ENCODE measurements at places on chromosomes 13 and 19. TPM values are rescaled to one million over a fixed set of nuclear protein-coding genes. Genes with fewer than 3 reads are reported as not detected.

The FCAR gene
- not detected for total RNA-seq

The NCR1 gene
- not detected for total RNA-seq

DNA sequence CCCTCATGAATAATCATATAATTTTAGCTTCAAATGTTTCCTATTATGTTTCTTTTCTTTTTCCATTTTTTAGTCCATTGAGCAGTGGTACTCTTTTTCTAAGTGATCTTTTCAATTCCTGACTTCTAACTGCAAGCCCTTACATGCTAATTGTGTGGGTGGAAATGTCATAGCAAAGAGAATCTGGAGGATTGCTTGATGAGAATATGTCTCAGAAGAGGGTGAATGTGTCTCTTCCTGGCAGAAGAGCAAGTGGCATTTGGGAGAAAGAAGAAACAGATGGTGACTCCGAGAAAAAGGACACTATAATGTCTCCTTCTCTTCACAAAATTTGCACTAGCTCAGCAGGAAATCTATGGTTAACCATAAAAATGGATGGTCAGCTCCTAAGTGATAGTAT, 2320.0 kb downstream of the PCDH9 start:
- H3K4me3 ChIP-seq: no peak overlapping the region
- H3K27me3 ChIP-seq: no peaks in the 10 kb centered on the region
- H3K4me1 ChIP-seq: no peaks in the 10 kb centered on the region
- H3K36me3 ChIP-seq: no peaks in the 10 kb centered on the region
- no peak overlapping the region for H3K27ac ChIP-seq

GRCh38 chr13:44017756-44018309, 138.1 kb downstream of the LACC1 start:
- H3K27ac ChIP-seq: no peak overlapping the region
- H3K36me3 ChIP-seq: no peaks in the 10 kb centered on the region
- H3K4me3 ChIP-seq: no peak overlapping the region
- H3K4me1 ChIP-seq: peaks cover 4% of the 10 kb centered on the region

The CCDC70 gene
- total RNA-seq: not detected

The SLC25A41 gene
- total RNA-seq: not detected

The CYP4F11 gene
- total RNA-seq: not detected

DNA sequence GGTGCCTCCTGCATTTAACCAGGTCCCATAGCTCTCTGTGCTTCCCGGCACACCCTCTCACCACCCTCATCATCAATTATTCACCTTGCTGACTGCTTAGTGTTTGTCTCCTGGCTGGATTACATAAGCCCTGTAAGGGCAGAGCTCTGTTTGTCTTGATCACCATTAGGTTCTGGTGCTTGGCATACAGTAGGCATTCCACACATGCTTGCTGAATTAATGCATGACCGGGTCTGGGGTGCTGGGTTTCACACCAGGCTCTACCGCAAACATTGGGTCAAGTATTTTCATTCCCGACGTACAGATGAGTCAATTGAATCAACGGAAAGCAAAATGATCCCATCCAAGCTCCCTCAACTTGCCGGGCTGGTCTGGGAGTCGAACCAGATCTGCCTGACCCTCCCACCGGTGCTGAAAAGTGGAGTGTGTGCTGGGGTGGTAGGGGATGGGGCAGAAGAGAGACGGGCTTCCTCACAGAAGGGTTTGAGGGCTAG, 28.5 kb downstream of the VAV1 start:
- H3K4me3 ChIP-seq: no peak overlapping the region
- H3K27ac ChIP-seq: peak overlapping the region; percentile 12
- H3K4me1 ChIP-seq: peaks cover 12% of the 10 kb centered on the region
- H3K27me3 ChIP-seq: no peaks in the 10 kb centered on the region
- no peak for DNase-seq
- H3K36me3 ChIP-seq: no peaks in the 10 kb centered on the region

DNA sequence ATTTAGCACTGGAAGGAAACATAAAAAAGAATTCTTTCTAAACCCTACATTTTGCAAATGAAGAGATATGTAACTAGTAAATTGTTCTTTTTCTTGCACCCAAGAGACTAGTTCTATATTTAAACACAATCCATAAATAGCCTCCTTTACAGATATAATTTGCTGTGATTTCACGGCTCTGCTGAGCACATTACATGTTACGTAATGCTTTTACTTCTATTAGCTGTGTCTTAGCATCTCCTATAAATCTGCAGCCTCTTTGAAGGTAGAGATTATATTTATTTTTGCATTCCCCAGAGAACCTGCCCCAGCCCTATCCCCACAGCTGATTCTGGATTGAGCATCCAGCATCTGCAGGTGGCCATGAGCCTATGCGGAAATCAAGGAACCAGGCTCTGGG, 32.2 kb downstream of the LACC1 start:
- H3K36me3 ChIP-seq: no peaks in the 10 kb centered on the region
- H3K27ac ChIP-seq: no peak overlapping the region
- no peak for DNase-seq
- H3K27me3 ChIP-seq: no peaks in the 10 kb centered on the region
- no peak overlapping the region for H3K4me3 ChIP-seq

The CCDC122 gene
- 4.9 TPM for total RNA-seq

The NALCN gene
- 1.6 TPM for total RNA-seq

DNA sequence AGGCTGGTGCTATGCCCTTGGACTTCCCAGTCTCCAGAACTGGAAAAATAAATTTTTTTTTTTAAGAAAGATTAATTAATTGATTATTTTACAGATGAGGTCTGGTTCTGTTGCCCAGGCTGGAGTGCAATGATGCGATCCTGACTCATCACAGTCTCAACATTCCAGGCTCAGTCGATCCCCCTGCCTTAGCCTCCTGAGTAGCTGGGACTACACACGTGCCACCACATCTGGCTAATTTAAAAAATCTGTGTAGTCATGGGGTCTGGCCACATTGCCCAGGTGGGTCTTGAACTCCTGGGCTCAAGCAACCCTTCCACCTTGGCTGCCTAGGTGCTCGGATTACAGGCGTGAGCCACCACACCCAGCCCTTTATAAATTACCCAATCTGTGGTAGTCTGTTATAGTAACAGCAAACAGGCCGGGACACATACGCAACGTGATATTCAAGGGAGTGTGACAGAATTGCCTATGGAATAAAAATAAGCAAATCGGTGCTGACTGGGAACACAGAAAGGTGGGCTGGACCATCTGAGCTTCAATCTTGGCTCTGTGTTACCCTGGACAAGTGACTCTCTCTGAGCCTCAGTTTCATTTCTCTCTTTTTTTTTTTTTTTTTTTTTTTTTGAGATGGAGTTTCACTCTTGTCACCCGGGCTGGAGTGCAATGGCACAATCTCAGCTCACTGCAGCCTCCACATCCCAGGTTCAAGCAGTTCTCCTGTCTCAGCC, 42.8 kb downstream of the PIN1 start:
- no peak for DNase-seq
- no peak overlapping the region for H3K27ac ChIP-seq
- H3K4me1 ChIP-seq: no peaks in the 10 kb centered on the region
- H3K36me3 ChIP-seq: no peaks in the 10 kb centered on the region

- DNase-seq: no peak
- H3K27me3 ChIP-seq: no peaks in the 10 kb centered on the region
- H3K27ac ChIP-seq: no peak overlapping the region
- H3K36me3 ChIP-seq: no peaks in the 10 kb centered on the region
- no peak overlapping the region for H3K4me3 ChIP-seq
Observed at GRCh38 chr13:95954266-95954665, 98.9 kb downstream of the UGGT2 start.

GRCh38 chr13:20360835-20361412, 128.8 kb upstream of the GJB6 start:
- H3K27me3 ChIP-seq: no peaks in the 10 kb centered on the region
- no peaks in the 10 kb centered on the region for H3K36me3 ChIP-seq
- H3K4me3 ChIP-seq: no peak overlapping the region
- H3K4me1 ChIP-seq: peaks cover 25% of the 10 kb centered on the region

The RB1 gene
- total RNA-seq: 28.0 TPM

DNA sequence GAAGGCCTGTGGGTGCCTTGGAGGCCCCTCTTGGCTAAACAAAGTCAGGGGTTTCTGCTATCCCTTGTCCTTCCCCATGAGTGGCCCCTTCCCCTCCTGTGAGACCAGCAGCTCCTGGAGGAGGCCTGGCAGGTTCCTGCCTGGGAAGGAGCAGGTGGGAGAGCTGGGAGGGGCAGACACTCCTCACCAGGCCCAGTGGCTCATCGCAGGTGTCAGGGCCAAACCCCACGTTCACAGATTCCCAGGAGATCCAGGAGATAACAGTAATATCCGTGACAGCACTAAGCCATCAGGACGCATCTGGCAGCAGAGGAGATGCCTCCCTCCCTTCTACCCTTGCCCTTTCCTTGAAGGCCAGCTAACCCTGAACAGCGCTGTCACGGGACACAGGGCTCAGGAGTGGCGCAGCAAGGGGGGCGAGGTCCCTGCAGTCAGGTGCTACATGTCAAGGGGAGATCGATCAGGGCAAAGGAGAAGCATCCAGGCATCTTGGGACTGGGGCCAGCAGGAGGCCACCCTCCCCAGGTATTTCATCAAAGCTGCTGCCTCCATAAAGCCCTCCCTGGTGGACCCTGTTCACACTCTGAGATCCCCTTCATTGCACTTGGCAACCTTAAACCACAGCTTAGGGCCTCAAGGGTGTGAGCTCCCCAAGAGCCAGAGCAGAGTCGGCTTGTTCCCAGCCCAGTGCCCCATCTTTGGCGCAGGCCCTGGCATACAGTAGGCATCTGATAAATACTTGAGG, 4.8 kb downstream of the CEBPA start:
- no peak for DNase-seq
- H3K4me3 ChIP-seq: no peak overlapping the region
- H3K36me3 ChIP-seq: no peaks in the 10 kb centered on the region
- peaks cover 44% of the 10 kb centered on the region for H3K4me1 ChIP-seq
- no peaks in the 10 kb centered on the region for H3K27me3 ChIP-seq
- H3K27ac ChIP-seq: no peak overlapping the region

- no peak overlapping the region for H3K4me3 ChIP-seq
- H3K36me3 ChIP-seq: no peaks in the 10 kb centered on the region
- H3K27ac ChIP-seq: no peak overlapping the region
- no peaks in the 10 kb centered on the region for H3K27me3 ChIP-seq
- DNase-seq: no peak
Observed at GRCh38 chr19:29785360-29785759, 26.4 kb upstream of the CCNE1 start.

The SPC24 gene
- 1.8 TPM for total RNA-seq

DNA sequence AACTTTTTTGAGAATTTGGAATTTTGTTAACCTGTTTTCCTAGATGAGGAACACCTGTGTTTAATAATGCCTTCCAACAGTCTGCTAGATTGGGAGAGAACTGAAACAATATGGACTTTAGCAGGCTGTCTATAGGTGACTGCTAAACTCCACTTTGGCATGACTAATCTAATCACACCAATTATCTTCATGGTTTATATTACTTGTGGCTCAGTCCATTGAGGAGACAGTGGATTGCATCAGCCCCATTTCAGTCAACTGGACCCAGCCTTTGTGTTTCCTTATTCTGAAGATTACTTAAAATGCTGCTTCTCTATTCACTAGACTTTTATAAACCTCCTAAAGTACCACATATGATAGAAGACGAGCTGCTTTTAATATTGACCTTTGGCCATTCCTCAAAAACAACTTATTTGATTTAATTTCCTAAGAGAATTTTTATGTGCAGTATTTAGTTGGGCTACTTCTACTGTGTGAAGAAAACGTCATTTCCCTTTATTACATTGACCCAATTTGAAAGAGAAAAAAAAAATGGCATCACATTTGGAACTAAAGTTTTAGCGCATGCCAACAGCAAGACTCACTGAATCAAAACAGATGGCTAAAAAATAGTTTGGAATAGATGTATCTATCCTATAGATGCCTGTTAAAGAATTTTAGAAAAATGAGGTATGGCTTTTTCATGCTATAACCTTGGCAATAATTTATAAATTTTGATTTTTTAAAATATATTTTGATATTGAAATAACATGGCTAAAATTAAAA, 295.8 kb downstream of the NDFIP2 start:
- no peaks in the 10 kb centered on the region for H3K36me3 ChIP-seq
- H3K4me1 ChIP-seq: no peaks in the 10 kb centered on the region
- H3K4me3 ChIP-seq: no peak overlapping the region

GRCh38 chr13:72004246-72004645, 137.2 kb upstream of the DACH1 start:
- H3K27me3 ChIP-seq: no peaks in the 10 kb centered on the region
- no peaks in the 10 kb centered on the region for H3K36me3 ChIP-seq
- no peak overlapping the region for H3K4me3 ChIP-seq
- H3K27ac ChIP-seq: no peak overlapping the region
- no peak for DNase-seq

The ELAVL3 gene
- total RNA-seq: not detected

The KIR3DL2 gene
- total RNA-seq: not detected

Data from body of pancreas (tissue), 4 donors.